ENCODE measurements at places on chromosomes 7 and 10.

GRCh38 chr7:15418264-15418663 lies 143.6 kb downstream of the AGMO start:
- no peak for DNase-seq

- no peak for DNase-seq
Observed at GRCh38 chr7:138556771-138557484, 96.9 kb downstream of the TRIM24 start.

DNA sequence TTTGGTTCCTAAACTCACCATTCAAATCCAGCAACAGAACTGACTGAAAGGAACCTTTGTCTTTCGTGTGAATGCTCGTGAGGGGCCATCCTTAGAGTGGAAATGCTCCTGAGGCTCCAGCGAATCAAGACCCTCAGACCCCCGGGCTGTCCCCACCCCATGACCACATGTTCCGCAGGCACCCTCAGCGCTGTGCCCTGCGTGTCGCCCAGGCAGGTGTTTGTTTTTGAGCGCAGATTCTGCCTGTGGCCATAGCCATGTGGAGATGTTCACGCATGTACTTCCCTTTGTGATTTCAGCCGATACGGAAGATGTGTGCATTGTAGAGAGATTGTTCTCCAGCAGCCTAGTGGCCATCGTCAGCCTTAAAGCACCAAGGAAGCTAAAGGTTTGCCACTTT lies 24.2 kb downstream of the WIPI2 start:
- no peak for DNase-seq

DNA sequence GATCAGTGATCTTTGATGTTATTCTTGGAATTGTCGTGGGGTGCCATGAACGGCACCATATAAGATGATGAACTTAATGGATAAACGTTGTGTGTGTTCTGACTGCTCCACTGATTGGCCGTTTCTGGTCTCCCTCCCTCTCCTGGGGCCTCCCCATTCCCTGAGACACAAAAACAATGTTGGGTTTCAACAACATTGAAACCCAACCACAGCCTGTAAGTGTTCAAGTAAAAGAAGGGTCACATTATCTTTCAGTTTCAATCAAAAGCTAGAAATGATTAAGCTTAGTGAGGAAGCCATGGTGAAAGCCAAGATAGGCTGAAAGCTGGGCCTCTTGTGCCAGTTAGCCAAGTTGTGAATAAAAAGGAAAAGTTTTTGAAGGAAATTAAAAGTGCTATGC lies 19.5 kb downstream of the EN2 start:
- no peak for DNase-seq

- DNase-seq = no peak
Observed at GRCh38 chr7:133139350-133139749, 57.5 kb upstream of the CHCHD3 start.

GRCh38 chr10:63657761-63658160 lies 136.6 kb downstream of the REEP3 start:
- no peak for DNase-seq

DNA sequence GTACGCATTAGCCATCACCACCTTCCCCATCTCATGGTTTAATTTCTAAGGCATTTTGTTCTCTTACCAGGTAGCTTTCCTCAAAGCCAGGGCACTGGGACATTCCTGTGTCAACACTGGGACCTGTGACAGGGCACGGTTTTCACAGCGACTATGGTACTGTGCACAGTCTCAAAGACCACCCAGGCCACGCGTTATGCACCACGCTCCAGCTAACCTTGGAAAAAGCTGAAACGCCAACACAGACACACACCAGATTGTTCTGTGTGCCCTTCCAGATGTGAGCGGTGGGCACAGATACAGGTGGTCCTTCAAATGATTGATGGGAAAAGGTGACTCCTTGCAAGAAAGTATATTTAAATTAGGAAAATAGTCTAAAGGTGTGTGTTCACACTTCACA lies 337.3 kb downstream of the WDR37 start:
- no peak for DNase-seq

- no peak for DNase-seq
Observed at GRCh38 chr7:50982626-50983025, 199.9 kb upstream of the GRB10 start.

DNA sequence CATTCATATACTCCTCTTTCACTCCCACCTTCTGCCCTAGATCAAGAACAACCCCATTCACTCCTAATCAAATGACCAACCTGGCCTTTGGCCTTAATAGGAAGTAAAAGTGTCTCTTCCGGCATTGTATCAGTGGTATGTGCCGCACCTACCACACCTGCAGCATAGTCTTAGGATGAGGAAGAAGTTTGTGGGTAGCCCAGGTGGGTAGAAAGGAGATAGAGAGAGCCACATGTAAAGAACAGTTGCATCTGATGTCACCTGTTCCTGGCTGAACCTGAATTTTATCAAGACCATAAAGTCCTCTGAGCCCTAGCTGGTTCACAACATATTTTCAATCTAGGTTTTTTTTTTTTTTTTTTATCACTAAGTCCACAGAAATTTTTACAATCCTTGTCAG lies 55.5 kb upstream of the PTPN12 start:
- DNase-seq = no peak

- DNase-seq = no peak
Observed at GRCh38 chr7:19900118-19900517, 126.7 kb upstream of the TMEM196 start.

DNA sequence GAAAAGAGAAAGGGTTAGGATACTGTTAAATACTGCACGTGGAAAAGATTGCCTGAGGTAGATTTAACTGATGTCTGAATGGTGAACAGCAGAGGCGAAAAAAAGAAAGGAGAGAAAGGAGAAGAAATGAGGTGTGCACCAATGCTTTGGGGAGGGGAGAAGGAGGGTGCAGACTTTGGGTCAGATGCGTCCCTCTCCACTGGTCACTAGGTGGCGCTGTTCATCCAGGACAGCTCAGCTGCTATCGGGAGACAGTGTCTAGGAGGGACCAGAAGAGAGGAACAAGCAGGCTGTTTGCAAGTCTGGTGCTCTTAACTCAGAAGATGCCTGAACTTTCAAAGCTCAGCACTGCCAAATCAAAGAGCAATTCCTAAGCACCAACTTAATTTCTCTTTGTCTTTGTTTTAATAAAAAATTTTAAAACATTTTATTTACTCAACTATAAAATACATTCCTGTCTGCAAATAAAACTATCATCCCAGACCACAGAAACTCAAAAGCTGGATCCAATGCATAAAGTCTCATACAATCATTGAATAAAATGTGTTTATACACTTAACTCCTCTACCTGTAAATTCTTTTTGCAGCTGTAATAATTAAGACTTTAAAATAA lies 83.9 kb upstream of the PDLIM1 start:
- peak; percentile 50 for DNase-seq

GRCh38 chr10:1343176-1343575 lies 287.0 kb downstream of the WDR37 start:
- DNase-seq = no peak

DNA sequence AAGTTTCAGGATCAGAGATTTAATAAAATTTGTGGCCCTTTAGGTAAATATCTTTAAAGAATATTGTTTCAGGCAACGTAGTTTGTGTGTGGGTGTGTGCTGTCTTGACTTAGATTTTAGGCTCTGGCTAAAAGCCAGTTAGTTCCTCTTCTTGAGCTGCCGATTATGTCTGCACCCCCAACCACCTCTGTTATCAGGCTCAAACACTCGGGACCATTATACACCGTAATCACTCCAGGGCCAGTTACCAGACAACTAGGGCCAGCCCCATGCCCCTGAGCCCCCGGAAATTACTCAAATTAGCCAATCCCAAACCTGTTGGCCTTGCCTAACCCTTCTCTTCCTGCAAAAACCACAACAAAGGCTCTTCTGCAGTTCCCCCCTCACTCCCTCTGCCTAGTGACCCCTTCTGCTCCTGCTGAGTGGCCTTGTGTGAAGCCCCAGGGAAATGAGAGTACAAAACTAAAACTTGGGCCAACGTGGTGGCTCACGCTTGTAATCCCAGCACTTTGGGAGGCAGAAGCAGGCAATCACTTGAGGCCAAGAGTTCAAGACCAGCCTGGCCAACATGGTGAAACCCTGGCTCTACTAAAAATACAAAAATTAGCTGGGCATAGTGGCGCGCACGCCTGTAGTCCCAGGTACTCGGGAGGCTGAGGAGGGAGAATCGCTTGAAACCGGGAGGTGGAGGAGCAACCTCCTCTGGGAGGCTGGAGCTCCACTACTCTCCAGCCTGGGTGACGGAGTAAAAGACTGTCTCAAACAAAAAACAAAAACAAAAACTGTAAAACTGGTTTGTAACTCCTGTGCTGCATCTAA lies 9.2 kb upstream of the HNRNPF start:
- peak; percentile 77 for DNase-seq

DNA sequence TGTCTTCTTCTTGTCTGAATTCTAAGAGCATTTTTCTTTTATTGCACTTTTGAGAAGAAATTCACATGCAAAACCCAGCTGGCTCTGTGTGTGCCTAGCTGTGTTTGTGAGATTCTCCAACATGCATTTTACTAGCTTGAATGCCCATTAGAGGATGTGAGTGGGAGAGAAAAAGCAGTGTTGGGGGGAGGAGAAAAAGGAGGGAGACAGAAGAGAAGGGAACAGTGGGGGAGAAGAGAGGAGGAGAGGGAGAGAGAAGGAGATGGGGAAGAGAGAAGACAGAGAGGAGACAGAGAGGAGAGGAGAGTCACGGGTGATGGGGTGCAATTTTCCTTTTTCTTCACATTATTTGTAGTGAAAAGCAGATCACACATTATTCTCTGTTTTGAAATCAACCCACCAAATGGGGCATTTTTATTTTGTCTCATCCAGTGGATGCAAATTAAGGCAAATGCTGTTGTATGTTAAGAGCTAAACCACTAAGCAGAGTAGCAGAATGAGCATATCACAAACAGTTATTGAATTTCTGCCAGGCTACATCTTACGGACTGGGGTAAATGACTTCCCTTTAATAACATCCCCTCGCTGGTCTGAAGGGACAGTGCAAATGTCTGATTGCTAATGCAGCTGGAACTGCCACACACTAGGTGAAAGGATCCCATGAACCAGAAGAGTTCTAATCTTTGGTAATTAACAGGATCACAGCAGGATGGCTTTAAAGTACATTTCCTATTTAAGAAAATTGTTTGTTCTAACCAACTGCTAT lies 849 bp downstream of the LRRN3 start:
- DNase-seq = no peak

GRCh38 chr7:123538189-123538714 lies 3.9 kb upstream of the IQUB start:
- no peak for DNase-seq

DNA sequence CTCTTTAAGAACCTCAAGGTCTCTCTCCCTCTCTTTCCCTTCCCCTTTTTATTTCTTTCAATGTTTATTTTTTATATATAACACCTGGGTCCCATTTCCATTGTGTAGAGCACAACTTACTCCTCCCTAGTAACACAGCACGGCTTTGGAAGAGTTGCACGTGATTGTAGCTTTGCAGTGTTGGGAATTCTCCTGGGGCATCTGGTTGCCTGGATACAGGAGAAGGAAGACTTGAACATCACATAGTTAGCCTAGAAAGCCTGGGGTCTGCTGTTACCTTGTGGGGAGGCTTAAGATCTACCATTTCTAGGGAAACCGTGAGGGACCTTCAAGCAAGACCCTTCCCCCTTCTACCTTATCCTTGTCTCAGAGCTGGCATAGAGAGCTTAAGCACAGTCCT lies 41.1 kb upstream of the NFKB2 start:
- no peak for DNase-seq

- peak; percentile 99 for DNase-seq
Observed at GRCh38 chr10:102502029-102502336, 529 bp downstream of the ACTR1A start.

DNA sequence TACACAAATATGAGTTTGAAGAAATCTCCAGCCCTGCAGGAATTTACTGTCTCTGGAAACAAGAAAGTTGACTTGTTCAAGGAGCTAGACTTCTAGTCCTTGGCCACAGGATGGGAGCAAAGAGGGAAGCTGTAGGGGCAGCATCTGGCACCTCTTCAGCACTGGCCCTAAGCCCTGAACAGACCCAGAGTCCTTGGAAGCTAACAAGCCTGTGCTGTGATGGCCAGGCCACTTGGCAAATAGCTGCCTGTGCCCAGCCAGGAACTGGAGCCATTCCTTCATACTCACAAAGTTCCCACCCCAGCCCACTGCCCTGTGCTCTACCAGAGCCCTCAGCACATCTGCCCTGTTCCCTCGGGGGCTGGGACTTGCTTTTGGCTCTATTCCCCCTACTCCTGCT lies 9.4 kb upstream of the COL13A1 start:
- no peak for DNase-seq

DNA sequence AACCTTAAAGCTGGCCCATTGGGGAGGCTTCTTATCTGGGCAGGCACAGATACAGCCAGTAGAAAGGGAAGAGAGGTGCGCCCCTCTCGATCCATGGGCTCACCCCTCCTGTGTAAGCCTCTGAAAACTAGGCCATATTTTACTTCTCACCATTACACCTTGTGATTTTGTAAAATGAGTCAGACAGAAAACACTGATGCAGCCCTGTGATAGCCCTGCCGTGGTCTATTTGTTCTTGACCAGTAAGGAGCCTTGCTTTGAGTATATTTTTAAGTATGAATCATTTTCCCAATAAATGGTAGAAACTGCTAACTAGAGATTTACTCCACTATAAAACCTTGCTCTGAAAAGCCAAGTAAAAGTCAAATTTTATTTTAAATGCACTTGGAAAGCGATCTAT lies 329.8 kb upstream of the MBL2 start:
- DNase-seq = no peak

DNA sequence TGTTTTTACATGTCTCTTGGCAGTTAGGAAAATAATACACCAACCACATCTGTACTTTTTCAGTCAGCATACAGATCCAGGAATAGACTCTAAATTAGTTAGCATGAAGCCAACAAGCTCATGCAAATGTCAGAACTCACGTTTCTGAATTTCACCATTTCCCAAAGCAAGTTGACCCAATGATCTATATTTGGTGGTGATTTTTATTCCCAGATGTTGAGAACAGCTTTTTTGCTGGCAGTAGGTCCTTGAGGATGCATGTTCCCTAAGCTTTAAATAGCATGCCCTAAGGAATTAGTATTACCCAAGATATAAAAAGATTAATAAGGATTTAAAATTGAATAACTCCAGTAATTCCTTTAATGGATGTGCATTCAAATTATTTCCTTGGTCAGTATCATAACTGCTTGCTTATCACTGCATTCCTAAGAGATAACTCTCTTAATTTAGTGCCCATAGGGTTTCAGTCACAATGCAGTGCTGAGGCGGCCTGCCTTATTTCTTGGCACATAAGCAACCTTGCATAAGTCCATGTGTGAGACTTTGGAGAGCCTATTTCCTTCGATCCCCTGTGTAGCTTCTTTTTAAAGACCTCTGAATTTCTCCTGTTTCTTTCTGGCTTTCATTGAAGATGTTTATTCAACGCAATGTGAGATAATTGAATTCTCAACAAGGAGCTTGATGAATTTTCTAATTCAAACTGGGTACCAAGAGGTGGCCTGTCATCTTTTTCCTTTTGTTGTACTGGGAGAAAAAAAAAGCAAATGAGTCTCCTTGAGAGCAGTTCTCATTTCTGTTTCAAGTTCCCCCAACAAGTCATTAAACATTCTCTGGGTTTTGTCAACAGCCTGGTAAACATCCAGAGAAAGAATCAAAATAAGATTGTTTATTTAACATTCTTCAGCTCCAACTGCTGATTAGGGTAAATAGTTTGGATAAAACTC lies 135.3 kb upstream of the MEOX2 start:
- DNase-seq = no peak

GRCh38 chr7:55730197-55730596 lies 132.4 kb downstream of the SEPTIN14 start:
- DNase-seq = no peak

GRCh38 chr7:66627881-66628360 lies 760 bp upstream of the KCTD7 start:
- DNase-seq = no peak

- DNase-seq = peak; percentile 44
Observed at GRCh38 chr10:6203331-6204062, 765 bp downstream of the PFKFB3 start.

GRCh38 chr10:73864229-73864628 lies 10.1 kb downstream of the CAMK2G start:
- no peak for DNase-seq
